ENCODE measurements at places on chromosomes 1 and 21.

DNA sequence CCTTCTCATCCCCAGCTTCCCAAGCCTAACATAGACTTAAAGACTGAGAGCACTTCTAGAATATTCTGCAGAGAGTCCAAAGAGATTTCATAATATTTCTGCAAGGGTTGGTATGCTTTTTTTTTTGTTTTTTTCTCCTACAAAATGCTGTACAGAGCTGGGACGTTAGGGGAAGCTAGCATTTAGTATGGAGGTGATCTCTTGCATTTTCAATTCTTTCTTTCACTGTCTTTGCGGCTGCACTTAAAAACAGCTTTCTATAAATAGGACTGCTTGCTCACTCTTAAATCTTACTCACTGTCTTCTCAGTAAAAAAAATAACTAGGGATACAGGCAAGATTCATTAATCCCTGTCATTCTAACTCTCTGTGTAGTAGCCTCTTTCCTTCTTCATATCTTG is 7.4 kb downstream of the DSCAM start:
- DNase-seq, result no peak

DNA sequence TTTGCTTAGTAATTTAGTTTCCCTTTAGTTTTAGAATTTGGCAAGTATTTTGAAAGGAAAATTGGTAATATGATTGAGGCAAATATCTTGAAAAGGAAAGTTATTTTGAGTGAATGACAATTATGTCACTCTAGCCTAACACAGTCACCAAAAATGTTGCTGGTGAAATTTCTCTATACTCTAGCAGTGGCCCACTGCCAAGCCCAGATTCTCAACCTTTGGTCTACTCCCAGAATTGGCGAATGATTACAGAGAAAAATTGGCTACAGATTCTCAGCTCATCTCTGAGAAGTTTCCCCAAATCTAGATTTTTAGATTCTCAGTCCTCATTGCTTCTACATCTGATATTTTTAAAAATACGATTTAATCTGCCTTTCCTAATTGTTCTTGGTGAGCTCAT is 84.9 kb downstream of the PIGK start:
- DNase-seq, result no peak

DNA sequence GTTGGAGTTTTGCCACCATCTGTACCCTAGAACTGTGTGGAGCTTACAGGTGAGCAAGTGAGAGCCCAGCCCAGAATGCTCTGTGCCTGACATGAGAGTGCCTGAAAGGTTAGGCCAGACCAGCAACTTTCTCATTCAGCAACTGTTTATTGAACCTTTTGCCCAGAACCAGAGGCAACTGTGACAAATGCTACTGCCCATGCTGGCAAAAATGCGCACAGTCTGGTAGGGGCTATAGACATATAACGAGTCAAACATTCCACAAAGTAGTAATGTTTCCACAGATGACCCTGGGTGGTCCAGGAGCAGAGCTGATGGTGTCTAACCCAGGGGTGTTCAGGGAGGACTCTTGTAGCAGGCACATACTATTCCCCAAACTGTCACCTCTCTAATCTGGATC is 56.0 kb upstream of the GCLM start:
- DNase-seq, result no peak

GRCh38 chr1:66506991-66507390 is 27.0 kb upstream of the SGIP1 start:
- DNase-seq, result no peak

GRCh38 chr1:8373581-8374241 is 55.8 kb downstream of the SLC45A1 start:
- DNase-seq, result no peak

DNA sequence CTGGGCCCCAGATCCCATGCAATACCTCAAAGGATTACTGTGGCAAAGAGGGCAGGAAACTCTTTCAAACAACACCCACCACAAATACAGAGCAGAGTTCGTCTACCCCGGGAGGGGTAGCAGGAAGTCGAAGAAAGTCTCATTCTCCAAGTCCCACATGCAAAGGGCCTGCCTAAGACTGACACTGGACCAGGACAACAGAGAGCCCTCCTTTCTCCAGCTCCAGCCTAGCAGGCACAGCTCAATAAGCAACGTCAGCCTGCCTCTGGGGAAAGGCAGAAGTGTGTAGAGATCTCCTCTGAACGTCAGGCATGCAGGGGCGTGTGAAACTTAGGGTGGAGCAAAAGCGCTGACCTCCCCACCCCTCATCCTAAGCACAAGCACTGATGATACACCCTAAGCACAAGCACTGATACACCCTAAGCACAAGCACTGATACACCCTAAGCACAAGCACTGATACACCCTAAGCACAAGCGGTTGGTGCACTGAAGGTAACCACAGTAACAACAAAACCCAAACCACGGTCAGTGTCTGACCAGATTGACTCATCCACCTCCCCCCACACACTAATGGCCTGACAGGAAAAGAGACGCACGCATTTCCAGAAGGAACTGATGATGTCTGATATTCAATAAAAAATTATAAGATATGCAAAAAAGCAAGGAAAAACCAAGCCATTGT is 1.3 kb downstream of the KRTAP12-3 start:
- DNase-seq, result no peak

DNA sequence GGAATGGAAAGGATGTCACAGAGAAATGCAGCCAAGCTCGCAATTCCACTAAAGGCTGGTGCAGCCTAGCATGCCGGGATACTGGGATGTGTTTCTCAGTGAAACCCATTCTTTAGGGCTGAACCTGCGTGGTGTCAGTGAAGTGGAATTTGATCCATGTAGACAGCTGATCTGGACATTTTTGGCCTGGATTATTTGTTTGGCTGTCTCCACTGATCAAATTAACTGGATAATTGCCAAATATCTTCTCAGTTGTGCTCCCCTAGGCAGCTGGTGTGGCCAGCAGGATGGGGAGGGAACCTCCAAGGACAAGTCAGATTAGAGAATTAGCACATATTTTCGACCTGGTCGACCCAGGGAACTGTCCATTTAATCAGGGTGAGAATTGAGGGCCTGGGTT is 318.4 kb downstream of the RPS6KC1 start:
- no peak for DNase-seq

DNA sequence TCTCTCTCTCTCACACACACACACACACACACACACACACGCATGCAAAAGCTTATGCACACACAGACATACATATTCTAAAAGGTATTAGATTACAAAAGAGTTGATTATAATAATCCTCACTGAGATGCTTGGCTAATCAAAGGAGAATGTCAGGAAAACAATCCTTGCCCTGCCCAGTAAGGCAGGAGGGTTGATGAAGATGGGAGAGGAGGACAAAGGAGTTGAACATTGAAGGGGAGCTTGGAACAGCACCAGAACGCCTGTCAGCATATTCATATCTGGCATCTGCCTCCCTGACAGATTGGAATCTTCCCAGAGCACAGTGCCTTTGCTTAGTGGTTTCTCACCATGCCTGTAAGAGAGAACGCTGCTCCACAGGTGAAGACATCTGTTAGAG is 68.6 kb upstream of the PALMD start:
- no peak for DNase-seq

DNA sequence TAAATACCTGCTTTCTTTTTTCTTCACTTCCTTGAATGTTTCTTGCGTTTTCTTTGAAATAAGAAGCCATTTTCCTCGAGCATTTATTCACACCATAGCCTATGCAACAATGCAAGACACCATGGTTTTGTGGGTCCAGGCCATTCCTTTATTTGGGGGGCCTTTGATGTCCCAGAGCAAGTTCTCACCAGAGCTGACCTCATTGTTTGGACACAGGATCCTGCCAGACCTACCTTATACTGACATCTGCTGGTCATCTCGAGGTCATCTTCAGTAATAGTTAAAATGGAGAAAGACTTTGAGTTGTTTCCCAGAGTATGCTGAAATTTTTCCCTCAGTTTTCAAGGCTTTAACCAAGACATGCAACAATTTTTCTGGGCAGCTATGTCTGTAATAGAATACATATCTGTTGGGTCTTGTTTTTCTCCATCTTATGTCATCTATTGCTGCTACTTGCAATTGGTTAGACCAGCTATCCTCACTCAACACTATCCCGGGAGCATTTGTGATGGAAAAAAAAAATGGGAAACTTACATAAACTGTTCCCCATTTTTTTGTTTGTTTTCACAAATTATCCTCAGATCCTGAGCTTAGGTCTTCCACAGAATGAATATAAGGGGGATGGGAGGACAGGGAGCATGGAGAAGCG is 34.0 kb upstream of the BACE2 start:
- no peak for DNase-seq
